Articular chondrocyte of knee joint (primary cell): ENCODE measurements at places on chromosomes 4 and X. TPM values are rescaled to one million over a fixed set of nuclear protein-coding genes. Genes with fewer than 3 reads are reported as not detected.

Gene FAM156B
- 9.5 and 10.8 TPM in 2 replicates for total RNA-seq

Gene GAGE12G
- total RNA-seq, result not detected in 2 replicates

Gene TRIM2
- 32.7 and 40.6 TPM in 2 replicates for total RNA-seq

Gene LDB2
- 3.9 and 5.9 TPM in 2 replicates for total RNA-seq
